Dermis microvascular lymphatic vessel endothelial cell (primary cell): ENCODE measurements at places on chromosomes 5 and 9.

DNA sequence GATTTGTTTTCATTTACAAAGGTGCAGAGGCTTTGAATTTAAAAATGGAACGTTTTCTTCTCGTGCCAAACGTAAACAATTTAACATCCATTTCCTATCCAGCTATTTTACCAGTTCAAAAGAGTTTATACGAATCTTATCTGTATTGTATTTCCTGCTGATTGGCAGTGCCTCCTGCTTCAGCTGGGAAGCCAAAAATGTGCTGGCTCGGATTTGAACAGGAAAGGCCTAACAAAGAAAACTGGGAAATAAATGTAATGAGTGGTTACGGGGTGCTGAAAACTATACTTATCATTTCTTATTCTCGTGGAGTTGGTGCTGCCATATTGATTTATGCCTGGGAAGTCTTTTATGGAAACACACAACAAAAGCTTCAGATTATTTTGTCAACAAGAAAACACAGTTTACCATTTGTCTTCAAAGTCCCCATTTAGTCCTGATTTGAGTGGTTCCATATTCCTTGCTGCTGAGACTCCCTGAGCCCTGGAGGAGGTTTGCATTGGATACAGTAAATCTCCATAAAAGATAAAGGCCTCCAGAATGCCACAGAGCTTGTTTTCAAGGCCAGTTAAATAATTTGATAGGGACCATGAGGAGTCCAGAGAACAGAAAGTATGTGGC lies 507.4 kb downstream of the RASEF start:
- DNase-seq = peak; percentile 20

- no peak for DNase-seq
These were observed 699.4 kb downstream of the PTPRD start for GRCh38 chr9:9913276-9913832.

- no peak for DNase-seq
These were observed 235.4 kb downstream of the FSTL4 start for GRCh38 chr5:133376986-133377385.

DNA sequence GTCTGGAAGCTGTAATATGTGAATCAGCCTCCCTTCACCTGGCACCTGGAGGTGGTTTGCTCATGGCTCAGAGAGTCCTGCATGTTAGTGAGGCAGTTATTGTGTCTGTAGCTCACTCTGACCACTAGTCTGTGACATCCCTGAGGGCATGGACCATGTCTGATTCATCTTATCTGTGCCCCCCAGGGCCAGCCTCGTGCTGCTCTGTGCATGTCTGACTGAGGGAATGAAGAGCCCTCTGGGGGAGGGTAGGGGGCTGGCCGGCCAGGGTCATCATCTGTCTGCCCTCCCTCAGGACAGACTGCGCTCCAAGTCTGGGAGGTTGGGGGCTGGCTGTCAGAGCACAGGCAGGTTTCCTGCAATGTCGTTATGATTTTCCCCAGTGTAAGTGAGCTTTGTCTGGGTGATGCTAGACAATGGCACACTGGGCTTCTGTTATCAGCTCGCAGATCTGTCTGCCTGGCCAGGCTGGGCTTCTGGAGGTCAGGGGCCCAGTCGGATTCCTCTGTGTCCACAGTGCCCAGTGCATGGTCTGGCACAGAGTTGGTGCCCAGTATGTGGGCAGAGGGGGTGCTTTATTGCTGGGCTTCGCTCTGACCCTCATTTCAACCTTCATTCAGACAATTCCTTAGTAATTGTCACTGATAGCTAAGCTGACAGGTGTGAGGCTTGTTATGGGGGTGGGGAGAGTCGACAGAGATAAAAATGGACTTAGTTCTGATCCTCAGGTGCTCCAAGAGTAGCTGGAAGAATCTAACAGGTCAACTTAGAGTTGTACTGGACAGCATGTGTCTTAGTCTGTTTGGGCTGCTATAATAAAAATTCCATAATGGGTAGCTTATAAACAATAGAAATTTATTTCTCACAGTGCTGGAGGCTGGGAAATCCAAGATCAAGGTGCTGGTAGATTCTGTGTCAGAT lies 85.7 kb upstream of the SHB start:
- DNase-seq = no peak

- no peak for DNase-seq
These were observed 10.1 kb upstream of the TRAF1 start for GRCh38 chr9:120936764-120937122.

DNA sequence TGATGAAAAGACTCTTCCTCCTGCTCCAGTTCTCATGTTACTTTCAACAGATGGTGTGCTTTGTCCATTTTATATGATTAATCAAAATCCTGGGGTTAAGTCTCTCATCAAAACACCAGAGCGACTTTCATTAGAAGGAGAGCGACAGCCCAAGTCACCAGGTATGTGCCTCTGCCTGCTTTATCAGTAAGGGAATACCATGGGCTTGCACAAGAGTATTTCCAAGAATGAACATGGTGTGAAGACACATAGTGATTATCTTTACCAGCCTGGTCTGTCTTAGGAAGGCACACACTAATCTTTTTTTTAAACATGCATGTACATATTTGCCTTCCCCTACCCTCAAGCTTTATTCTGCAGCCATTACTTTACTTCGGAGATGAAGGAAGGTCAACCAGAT lies 15.2 kb downstream of the NUP214 start:
- DNase-seq = no peak

- no peak for DNase-seq
These were observed 321.6 kb downstream of the EDIL3 start for GRCh38 chr5:84063041-84063440.

GRCh38 chr5:29720954-29721353 lies 1472.5 kb upstream of the CDH6 start:
- DNase-seq = no peak

- DNase-seq = no peak
These were observed 989.8 kb downstream of the TLE1 start for GRCh38 chr9:80699511-80699998.

- DNase-seq = no peak
These were observed 231.7 kb downstream of the SYK start for GRCh38 chr9:91033270-91033669.

GRCh38 chr5:118722122-118723020 lies 266.0 kb downstream of the DTWD2 start:
- DNase-seq = no peak

- no peak for DNase-seq
These were observed 73.0 kb upstream of the SMIM23 start for GRCh38 chr5:171712616-171713015.

GRCh38 chr9:100699668-100700067 lies 121.8 kb downstream of the CAVIN4 start:
- no peak for DNase-seq

DNA sequence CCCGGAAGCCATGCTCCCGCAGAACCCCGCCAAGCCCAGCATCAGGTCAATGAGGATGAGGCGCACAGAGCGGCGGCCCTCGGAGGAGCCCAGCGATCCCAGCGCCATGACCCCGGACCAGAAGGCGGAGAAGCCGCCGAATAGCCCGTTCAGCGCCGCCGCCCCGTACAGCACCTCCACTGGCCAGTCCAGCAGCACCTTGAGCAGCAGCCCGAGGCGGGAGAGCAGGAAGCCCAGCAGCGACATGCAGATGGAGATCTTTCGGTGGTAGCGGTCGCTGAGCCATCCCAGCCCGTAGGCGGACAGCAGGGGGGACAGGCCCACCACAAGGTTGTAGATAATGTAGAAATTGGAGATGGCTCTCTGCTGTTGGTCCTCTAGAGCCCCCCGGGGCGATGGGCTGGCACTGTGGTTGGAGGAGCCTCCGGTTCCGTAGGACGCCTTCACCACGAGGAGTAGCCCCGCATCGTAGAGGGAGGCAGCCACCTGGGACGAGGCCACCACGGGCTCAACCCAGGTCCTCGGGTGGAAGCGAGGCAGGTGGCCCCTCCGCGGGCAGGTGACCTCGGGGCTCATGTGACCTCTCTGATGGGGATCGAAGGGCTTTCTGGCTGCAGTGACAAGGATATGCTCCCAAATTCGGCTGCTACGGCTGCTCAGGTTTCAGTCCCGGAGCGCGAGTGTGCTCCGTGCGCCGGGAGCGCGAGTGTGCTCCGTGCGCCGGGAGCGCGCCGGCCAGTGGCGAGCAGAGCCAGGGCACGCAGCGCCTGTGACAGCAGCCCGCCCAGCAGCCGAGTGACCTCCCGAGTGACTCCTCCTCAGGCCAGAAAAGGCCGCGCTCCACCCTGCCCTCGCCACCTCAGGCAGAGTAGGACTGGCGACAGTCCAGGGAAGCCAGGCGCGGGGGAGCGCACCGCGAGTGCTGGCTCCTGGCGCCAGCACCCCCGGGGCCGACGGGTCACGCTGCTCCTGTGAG lies at the start of gene SLC46A2:
Gene SLC46A2 (minus strand): TSS at position 771 of the 976 bp plus-strand sequence. CDS start 195 bp downstream, at position 576.
- no peak for DNase-seq

DNA sequence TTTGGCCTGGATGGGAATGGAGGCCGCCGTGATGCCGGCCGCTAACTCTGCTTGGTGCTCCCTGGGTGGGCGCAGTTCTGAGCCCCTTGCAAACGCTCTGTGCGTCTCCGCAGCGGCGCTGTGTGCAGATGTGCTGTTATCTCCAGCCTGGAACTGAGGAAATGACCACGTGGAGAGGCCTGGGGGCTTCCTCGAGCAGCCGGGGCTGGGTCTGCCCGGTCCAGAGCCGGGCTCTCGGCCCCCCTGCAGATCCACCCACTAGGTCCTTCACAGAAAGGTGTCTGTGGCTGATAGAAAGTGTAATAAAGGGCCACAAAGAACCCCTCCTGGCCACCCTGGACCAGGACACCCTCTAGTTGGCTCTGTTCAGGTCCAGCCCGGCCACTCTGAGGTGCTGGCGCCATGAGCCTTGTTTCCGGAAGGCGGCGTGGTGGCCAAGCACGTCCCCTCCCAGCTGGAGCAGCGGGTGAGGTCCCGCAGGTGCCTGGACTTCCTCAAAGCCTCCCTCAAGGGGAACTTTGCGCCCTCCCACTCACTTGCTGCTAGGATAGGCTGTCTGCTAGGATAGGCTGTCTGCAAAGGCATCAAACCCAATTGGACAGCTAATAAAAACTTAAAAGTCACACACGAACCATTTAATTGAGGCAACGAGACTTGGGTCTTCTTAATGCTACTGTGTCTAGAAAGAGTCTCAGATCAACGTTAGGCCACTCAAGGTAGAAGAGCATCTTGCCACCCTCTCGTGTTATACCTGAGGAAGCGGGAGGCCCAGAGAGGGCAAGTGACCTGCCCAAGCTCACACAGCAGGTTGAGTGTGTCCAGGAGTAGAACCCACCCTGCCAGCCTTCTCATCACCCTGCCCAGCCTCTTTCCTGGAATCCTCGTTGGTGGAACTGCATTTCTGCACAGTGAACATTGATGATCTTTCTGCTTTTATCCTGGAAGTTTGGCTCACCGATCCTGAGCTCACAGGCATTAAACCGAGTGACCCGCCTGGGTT lies 109.3 kb upstream of the FCN2 start:
- DNase-seq = no peak

DNA sequence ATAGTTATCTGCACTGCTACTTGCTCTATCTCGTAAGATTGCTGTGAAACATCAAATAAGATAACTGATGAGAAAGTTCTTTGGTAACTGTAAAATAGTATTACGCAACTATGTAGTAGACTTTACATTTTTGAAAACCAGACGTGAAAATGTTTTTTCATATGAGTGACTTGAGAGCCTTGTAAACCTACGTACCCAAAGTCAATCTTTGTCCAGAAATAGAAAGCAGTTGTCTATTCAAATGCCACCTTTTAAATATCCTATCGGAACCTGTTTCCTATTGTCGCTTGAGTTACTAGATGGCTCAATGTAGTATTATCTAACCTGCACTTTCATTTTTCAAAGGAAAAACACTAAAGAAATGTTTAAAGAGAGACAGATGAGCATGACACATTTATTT lies 1.6 kb downstream of the FNIP1 start:
- DNase-seq = no peak

DNA sequence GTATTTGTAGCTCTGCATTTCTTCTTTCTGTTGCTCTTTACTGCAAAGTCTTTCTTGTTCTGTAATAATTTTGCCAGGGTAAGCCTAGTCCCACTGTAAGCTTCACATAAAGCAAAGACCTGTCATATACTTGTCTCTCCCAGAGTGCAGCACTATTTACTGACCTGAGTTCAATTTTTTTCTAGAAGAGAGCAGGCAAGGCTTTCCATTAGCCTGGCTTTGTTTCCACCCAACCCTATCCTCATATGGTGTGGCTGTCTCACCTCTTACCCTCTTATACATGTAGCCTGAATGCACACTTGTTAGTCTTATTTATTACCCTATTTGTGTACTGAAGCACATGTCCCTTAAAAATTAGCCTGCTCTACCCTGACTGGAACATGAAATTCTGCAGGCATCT lies 170.4 kb downstream of the EFNA5 start:
- no peak for DNase-seq

GRCh38 chr9:131580358-131580757 lies 35.0 kb downstream of the PRRT1B start:
- DNase-seq = no peak
